ENCODE measurements at places on chromosomes 7 and 10.

- DNase-seq, result no peak
These were observed 109.7 kb downstream of the RAMP3 start for GRCh38 chr7:45267262-45267661.

DNA sequence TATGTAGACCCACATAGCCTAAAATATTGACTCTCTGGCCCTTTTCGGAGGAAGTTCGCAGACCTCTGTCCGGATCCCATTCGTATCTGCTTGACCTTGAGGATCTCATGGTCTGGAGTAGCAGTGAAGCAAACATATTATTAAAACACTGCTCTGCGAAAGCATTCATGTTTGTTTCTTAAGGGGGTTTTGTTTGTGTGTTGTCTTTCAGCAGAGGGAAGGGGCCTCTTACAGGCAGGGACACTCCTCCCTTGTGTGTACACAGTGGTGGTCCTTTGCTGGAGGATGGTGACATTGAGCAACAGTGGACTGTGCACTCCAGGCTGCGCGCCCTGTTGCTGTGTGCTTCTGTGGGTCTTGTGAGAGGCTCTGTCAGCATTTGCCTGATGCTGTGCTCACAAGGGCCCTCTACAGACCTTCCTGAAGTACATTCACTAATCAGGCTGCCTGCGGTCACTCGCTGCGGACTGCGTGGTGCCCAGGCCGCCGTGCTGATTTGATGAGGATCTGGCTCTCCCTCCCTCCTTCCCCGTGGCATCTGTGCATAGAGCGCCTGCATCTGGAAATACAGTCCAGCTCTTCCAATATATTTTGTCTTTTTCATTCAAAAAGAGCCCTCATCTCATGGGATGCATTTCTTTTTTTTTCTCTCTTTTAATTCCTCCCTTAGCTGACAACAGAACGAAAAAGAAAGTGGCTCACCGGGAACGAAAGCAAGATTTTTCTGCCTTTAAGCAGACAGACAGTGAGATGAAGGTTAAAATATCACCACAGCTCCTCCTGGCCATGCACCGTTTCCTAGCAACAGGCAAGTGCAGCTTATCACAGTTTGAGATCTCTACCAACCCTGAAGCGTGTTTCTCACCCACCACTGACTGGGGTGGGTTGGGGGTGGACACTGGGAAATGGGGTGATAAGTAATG, 135.8 kb downstream of the CNNM2 start:
- DNase-seq, result peak; percentile 86

DNA sequence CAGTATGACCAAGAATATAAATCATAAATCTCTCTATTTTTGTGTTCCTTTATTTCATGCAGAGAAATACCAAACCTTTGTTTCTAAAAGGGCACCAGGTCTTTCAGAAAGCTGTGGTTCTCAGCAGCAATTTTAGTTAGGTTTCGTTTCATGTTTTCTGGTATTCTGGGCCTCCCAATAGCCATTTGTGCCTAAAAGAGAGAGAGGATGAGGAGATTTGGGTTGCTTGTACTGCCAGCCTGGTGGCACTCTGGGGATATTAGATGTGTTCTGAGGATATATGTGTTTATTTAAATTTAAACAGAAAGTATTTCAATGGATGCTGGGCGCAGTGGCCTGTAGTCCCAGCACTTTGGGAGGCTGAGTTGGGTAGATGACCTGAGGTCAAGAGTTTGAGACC, 471.7 kb downstream of the AUTS2 start:
- DNase-seq, result no peak

GRCh38 chr7:128924707-128925588, 12.8 kb upstream of the IRF5 start:
- DNase-seq, result no peak

- no peak for DNase-seq
These were observed 125.9 kb downstream of the HIPK2 start for GRCh38 chr7:139651914-139652313.

DNA sequence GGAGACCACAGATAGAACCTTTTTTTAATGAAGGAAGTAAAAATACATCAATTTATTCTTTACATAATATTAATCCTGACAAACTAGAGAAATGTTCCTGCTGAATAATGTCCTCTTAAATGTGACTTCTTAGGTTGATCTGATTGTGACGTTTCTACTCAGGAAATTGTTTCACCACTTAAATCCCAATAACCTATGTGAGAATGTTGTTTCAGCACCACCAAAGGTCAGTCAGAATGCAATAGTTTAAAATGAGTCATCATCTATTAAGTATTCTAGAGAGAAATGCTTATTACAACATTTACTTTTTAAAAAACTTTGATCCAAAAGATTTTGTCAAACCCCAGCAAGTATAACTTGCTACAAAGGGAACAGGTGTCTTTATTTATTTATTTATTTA, 155.4 kb upstream of the CACNA2D1 start:
- DNase-seq, result no peak

DNA sequence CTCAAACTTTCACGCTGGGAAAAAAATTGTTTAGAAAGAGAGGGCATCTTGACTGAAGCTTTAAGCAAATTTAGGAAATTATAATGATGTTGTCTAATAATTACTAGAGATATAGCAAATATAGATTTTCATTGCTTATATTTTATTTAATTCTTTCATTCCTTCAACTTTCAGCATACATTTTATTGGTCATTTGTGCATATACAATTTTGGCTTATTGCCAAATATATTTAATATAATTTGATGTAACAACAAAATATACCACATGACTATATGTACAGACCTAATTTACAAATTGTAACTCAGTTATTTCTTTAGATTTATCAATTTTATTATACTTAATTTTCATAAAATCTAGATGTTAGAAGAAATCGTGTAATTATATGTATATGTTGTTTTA, 390.1 kb downstream of the ATRNL1 start:
- DNase-seq, result no peak

DNA sequence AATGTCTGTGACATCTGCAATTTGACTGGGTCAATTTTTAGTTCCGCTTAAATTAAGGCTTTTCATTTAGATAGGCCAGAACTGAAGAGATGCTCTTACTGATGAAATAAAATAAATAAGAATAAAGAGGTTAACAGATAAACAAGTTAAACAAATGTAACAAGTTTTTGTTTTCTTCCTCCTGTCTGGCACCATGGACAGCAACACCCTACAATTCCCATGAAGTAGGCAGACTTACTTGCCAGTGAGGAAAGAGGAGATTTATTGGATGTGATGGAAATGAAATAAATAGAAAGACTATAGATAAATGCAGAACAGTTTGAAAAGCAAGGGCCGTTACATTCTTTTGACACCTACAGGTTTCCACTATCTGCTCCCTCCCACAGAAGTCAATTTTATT, 118.5 kb downstream of the AMPH start:
- no peak for DNase-seq

- DNase-seq, result no peak
These were observed 177.0 kb downstream of the GNAT3 start for GRCh38 chr7:80334908-80335307.

DNA sequence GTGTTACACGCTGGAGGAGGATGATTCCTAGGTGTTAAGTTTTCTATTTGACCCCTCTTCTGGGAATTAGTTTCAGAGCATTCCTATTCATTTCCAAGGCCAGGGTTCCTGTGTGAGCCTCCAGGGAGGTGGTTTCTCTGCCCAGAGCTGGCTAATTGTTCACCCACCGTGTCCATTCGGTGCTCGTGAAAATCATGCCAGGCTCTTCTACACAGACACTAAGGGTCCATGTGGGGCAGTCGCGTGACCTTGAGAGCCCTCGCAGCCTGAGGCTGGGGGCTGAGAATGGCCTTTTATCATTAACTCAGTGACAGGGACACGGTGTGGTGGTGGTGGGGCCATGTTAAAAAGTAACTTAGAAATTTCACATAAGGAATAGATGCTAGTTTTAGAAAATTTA, 83.7 kb downstream of the EMX2 start:
- no peak for DNase-seq

DNA sequence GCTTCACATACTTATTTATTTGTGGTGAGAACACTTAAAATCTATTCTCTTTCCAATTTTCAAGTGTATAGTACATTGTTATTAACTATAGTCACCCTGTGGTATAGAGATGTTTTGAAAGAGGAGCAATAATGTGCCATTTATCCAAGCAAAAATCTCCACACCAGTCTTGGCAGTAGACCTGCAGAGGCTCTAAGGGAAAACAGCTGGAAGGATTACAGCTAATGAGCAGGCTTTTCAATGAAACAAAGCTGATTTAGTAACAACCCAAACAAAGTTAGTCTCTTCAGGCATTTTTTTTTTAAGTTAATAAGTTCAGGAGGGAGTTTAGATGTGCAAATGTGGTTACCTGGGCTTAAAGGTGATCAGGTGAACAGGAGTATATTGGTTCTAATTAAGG, 101.9 kb downstream of the EVX1 start:
- DNase-seq, result no peak

DNA sequence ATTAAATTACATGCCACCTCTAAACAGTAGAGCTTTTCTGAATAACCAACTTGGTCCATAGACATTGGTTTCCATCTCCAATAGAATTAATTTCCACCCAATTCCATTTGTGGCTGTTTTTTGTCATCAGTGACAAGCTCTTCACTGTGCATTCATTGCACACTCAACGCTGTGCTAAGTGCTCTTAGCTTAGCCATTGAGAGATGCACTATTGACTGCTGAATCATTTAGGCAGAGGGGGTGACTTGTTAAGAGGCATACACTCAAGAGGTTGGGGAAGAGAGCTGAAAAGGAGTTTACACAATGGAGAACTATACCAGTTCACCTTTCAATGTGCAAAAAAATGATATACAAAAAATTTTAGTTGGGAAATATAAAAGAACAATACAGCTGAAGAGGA, 31.9 kb upstream of the CBLL1 start:
- no peak for DNase-seq

DNA sequence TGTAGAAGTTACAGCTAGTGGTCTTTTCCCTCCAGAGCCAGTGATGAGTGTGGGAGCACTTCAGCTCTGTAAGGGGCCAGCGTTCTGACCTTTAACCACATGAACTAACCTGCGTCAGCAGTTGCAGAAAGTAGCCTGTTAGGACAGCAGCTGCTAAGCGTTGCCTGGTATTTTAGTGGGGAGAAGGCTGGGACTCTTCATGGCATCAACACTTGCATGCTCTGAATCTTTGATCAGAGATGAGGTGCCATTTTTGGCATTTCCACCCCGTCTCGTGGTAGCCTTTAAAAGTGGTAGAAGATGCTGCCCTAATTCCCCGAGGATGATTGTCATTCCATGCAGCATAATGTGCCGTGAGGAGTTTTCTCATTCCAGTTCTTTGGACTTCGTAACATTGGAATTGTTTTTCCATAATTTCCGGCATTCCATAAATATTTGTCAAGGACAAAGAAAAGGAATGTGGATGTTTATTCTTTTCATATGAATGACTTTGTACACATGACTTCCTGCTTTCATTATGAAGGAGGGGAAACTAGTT, 92.2 kb downstream of the AVL9 start:
- no peak for DNase-seq

- DNase-seq, result no peak
These were observed 2.9 kb downstream of the FAM24B start for GRCh38 chr10:122876467-122876855.

DNA sequence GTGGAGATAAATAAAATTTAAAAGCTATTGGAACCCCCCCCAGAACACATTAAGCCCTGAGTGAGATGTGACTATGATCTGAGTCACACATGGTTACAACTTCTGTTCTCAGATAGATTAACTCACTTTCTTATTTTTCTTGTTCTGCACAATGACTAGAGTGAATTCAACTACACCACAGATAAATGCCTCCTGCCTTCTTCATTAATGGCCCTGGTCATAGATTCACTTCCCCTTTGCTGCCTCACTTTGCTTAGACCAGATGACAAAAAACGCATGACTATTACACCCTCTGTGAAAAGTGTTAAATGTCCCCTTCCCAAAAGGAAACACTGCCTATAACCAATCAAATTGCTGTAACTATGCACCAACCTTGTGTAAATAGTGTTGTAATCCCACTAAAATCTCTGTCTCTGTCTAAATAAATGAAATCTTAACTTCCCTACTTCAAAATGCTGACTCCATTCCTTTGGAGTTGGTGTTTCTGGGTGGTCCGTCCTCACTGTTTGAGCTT, 49.4 kb downstream of the AKR1D1 start:
- DNase-seq, result no peak

- no peak for DNase-seq
These were observed 15.5 kb downstream of the TUBGCP2 start for GRCh38 chr10:133292919-133293809.

DNA sequence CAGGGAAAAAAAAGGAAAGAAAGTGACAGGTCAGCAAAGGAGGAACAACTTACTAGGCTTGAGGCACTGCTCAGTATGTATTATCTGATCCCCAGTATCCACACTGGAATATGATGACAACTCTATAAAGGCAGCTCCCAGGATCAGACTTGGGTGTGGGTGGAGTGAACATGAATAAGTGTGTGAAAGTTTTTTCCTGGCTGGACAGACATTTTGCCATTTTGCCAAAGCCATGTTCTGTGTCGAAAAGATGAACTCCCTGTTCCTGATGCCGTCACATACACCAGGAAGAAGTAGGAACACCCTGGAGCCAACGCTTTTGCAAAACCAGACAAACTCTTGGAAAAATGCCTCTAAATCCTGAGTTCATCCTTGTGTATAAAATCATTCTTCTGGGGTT, 143.2 kb upstream of the MEOX2 start:
- no peak for DNase-seq

DNA sequence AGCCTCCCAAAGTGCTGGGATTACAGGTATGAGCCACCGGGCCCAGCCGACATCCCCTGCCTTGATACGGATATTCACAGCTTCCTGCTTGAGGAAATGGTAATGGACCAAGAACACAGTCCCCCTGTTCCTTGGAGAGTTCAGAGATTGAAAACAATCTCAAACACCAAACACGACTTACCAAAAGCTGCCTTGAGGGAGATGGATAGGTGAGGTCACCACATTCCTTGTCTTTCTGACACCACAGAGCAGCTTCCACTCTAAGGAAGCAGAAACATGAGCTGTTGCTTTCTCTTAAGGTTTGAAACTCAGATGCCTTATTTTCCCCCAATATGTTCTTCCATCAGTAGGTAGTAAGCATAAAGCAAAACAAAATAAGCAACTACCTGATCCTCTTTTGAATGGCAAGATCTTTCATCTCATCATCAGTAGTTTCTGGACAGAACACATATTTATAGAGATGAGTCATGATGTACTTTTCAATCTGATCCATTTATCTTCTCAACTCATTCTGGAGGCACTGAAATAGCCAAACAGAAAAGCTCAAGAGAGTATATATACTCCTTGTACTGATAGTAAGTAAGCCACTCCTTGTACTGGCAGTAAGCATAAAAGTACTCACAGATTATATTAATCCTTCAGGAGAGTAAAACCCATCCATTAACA, 199.1 kb upstream of the KCTD7 start:
- DNase-seq, result no peak

DNA sequence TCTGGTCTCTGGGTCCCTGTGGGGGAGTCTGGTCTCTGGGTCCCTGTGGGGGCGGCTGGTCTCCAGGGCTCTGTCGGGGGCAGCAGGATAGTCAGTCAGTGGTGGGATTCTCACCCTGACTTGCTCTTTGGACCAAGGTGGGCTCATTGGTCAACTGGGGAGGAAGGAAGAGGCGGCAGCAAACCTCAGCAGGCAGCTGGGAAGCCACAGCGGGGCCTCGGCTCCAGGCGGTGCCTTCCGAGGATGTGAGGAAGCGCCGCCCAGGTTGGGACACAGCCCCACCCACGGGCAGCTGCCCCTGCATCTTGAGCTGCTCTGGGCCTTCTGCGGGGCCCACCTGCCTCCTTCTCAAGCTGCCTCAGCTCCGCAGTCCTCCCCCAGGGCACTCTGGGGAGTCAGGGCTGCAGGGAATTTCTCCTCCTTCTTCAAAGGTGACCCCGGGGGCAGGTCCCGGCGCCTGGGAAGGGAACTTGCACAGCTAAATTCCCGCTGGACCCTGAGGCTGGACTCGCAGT, 20.4 kb upstream of the KNDC1 start:
- peak; percentile 34 for DNase-seq

GRCh38 chr7:108236681-108237415, 106.7 kb upstream of the LAMB4 start:
- no peak for DNase-seq
